ENCODE measurements at places on chromosomes 3 and 15.

- DNase-seq: no peak
These were observed 48.9 kb upstream of the MME start for GRCh38 chr3:155031186-155031585.

GRCh38 chr15:60299452-60300047, 98.2 kb downstream of the ANXA2 start:
- DNase-seq: no peak

DNA sequence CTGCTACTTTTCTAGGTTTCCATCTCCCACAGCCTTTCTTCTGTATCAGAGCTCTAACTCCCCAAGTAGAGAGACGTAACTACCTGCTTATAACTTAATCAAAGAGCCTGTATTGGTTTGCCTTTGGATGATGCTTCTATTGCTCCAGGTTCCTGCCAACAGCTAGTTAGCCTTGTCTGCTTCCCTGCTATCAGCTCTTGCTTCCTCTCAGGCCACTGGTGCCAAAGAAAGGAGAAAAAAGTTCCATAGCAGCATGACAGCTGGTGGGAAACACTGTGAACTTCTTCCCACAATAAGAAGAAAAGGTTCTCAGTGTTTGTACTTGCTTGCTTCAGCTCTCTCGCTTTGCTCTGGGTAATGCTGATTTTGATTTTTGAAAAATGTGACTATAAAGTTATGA, 206.6 kb downstream of the GBE1 start:
- DNase-seq: no peak

DNA sequence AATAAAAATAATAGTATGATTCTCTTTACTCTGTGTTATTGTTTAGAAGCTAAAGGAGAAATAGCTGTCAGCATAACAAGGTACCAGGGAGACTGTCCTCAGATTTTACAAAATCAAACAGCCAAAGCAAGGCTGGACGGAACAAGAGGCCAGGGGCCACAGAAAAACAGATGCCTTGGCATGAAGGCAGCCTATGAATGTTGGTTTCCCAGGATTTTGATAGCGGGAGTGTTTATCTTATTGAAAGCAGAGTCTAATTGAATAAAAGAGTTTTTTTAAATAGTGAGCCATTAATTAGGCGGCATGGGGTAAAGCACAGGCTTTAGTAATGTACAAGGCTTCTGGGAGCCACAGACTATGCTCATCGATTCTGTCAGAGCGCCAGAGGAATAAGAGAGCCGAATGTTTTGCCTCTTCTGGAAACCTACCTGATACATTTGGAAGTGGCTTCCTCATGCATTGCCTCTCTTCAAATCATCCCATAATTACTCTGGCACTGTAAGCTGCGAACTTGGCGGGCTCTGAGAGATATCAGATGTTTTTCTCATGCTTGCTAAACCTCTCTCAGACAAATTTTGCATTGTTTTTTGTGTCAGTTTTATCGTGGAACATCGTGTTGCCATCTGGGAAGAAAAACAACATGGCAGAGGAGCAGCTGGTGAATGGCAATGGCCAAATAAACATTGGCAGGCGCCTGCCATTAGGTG, 30.4 kb upstream of the TMCO5A start:
- no peak for DNase-seq

DNA sequence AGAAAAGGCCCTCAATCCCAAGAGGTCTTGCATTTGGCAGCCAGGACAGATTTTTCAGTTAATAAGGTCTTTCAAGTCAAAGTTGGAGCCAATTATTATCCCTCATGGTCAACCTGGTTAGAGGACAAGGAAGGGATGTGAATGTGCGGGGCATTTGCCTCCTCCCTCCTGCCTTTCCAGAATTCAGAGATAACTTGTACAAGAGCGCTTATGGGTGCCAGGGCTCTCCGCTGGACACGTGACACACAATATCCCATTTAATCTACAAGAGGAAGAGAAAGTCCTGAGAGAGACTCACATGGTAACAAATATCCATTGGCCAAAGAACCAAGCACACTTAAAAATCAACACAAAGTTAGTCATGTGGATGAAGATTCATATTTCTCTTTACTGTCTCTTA, 78.5 kb upstream of the ST8SIA2 start:
- no peak for DNase-seq

Measured in activated CD4-positive, alpha-beta T cell treated with anti-CD3 and anti-CD28 coated beads, Interleukin-10, Interleukin-2, amounts not matched to agents 100 ng/mL and 50 ng/mL, durations not matched to agents 16 hours and 8 hours (primary cell).